Activated CD8-positive, alpha-beta T cell treated with anti-CD3 and anti-CD28 coated beads, Interleukin-2, amount 10 ng/mL, durations not matched to agents 7 days and 5 days (primary cell): ENCODE measurements at places on chromosomes 4 and X.

DNA sequence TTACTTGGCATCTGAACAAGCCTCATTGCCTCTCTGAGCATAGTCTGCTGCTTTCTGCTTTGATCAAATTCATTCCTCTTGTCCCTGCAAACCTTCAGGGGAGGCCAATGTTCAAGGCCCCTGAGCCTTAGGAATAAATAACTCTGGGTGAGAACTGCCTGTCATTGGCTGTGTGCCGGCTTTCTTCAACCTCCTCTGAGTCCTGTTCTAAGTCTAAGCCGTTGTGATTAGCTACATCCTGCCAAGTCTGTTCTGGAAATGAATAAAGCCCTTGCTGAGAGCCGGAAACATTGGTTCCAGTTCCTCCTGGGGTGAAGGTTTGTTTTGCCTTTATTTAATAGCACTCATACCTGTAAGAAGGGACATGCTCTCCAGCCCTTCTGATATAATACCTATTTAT, 13.8 kb downstream of the RNF4 start:
- DNase-seq = no peak

GRCh38 chrX:74579597-74580198, 34.7 kb downstream of the RLIM start:
- no peak for DNase-seq

DNA sequence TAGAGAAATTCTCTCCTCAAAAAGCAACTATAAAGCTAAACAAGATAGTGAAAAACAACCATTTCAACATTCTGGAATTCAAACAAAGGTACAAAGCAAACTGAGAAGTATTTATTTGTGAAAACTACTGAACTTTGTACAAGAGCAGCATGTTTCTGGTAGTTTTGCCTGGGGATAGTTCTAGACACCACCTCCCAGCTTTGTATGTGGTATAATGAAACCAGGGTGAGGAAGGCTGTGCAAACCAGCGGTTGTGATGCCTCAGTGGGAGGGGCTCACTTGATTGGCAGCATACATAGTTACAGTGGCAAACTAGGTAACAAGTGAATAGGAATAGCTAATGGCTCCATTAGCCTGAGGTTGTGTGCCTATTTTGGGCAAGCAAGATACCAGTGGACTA, 18.6 kb upstream of the FRMD7 start:
- no peak for DNase-seq

DNA sequence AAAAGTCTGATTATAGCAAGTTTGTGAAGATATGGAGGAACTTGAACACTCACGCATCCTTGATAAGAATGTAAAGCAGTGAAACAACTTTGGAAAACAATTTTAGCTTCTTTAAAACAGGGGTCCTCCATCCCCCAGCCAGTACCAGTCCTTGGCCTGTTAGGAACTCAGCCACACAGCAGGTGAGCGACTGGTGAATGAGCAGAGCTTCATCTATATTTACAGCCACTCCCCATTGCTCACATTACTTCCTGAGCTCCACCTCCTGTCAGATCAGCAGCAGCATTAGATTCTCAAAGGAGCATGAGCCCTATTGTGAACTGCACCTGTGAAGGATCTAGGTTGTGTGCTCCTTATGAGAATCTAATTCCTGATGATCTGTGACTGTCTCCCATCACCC, 530.3 kb upstream of the PRKX start:
- DNase-seq = no peak

- no peak for DNase-seq
Observed at GRCh38 chr4:123342498-123342897, 54.1 kb upstream of the SPRY1 start.

DNA sequence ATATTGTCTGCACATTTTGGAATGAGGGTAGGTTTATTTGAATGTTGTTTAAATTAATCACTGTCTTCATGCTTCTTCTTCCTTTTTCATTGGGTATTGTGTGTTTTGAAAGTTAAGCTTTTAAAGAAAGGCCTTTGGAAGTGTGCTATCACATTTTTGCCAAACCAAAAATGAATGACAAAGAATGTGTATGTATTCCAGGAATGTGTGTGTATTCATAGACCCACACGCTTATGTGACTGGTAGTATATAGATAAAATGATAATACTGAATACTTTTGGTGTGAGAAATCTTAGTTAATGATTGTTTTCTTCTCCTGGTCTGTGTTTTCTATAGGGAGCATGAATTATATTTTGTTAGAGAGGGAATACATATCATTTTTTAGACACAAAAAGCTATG, 404.4 kb downstream of the TLL1 start:
- DNase-seq = no peak

- DNase-seq = no peak
Observed at GRCh38 chr4:81237791-81238190, 22.8 kb upstream of the PRKG2 start.

DNA sequence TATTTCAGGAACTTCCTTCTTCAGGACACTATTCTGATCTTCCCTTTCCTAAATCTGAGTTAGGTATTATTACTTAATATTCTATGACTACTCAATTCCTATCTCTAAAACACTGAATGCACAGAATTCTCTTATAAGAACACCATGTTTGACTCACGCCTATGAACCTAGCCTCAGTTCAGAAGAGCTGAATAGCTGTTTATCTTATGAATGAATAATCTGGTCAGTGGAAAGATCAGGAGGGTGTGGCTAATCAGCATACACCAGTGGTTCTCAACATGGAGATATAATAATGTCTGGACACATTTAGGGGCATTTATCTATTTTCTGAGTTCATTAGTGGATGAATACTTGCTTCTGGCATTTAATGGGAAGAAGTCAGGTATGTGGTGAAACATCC, 24.2 kb downstream of the EPHA5 start:
- DNase-seq = no peak

DNA sequence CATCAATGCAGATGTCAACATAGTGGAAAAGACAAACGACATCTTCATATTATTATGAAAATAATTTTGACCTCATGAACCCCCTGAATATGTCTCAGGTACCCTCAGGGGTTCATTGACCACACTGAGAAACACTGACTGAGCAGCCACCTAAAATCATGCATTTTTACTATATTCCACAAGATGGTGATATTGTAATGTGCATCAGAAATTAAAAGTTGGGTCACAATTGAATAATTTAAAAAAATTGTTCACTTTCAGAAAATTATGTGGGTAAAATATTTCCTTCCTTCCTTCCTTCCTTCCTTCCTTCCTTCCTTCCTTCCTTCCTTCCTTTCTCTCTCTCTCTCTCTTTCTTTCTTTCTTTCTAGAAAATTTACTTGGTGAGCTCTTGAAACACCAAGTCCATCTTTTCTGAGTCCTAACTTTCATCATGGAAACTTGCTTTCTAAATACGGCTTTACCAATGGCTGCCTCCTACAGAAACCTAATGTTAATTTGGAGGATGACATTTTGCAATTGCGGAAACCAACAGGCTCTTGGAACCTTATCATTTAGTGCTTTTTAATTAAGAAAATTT, 103.6 kb downstream of the RTL3 start:
- DNase-seq = no peak

GRCh38 chr4:183832776-183833450, 72.2 kb upstream of the STOX2 start:
- no peak for DNase-seq

- DNase-seq = peak; percentile 81
Observed at GRCh38 chr4:40316782-40317635, 18.1 kb upstream of the CHRNA9 start.

DNA sequence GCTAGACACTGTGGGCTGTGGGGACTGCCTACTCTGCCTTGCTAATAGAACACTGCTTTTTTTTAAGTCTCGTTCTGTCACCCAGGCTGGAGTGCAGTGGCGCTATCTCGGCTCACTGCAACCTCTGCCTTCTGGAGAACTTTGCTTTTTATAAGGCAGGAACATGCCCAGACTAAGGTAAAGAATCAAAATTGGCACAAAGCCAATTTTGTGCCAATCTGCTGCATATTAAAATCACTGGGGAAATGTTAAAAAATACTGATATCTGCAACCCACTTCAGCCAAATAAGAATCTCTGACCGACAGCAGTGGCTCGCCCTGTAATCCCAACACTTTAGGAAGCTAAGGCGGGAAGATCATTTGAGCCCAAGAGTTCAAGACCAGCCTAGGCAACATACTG, 36.5 kb upstream of the CEP135 start:
- no peak for DNase-seq

GRCh38 chr4:108433832-108434231, 186.5 kb upstream of the RPL34 start:
- peak; percentile 65 for DNase-seq

DNA sequence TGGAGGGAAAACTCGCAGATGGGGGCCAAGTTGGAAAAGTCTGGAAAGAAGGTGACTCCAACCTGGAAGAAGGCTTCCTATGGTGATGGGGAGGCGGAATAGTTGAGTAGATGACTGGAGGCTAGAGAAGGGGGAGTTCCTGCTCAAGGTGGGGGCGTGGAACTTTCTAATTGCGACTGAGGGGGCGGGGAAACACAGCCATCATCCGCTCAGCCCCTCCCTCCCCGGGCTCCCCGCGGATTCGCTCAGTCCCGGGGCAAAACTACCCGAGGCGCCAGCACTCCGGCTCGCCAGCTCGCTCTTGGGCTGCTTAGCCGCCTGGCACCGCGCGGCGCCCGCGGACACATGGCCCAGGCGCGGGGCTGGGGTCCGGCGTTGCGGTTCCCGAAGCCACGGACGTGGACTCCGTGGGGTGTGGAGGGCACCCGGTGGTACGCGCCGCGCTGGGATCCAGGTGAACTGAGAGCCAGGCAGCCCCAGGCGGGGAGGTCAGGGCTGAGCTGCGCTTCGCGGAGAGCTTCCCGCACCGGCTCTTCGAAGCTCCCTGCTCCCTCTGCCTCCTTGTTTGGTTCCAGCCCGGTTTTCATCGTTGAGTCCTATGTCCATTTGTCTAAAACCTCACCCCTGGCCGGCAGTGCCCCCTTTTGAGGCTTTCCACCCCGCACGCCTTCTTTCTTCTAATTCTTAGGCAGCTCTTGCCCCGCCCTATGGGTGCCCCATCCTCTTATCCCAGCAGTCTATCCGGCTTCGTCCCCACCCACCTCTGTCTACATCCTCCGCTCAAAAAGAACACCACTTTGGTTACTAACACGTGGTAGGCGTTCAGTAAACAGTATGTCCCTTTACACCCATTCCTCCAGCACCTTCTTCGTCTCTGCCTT, 38.9 kb downstream of the STARD8 start:
- DNase-seq = peak; percentile 35

DNA sequence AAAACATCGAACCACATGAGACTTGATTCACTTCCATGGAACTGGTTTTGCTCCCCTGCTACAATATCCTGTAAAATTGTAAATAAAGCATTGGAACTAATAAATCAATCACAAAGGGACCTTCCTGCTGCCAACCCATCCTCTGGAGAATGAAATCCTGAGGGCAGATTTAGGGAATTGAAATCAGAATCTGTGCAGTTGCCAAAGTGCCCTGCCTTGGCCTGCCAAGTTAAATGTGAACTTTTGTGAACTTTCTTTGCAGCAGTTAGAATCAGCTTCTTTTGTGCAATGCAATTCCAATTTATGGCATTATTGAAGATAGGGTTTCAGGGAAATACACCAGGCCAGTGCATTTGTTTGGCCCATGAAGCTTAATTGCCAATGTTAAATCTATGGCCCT, 263.1 kb downstream of the PTTG2 start:
- DNase-seq = no peak

DNA sequence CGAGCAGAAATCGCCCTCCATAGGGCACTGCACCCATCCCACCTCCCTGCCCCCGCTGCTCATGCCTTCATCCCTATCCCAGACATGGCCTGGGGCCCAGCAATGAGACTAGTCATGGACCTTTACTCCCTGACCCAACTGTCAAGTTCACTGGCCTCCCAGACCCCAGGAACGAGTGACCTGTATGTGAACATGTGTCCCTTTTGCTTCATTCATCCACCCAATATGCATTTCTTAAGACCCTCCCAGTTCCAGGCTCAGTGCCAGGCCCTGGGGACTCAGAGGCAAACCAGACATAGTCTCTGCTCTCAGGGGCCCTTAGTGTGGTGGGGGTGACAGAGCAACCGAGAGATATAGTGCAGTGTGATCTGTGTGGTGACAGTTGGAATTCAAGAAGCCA, 67.0 kb downstream of the EFNB1 start:
- no peak for DNase-seq

- DNase-seq = no peak
Observed at GRCh38 chr4:135548711-135549110, 1347.1 kb upstream of the PABPC4L start.

- no peak for DNase-seq
Observed at GRCh38 chrX:143095816-143096215, 70.1 kb downstream of the SPANXN4 start.

DNA sequence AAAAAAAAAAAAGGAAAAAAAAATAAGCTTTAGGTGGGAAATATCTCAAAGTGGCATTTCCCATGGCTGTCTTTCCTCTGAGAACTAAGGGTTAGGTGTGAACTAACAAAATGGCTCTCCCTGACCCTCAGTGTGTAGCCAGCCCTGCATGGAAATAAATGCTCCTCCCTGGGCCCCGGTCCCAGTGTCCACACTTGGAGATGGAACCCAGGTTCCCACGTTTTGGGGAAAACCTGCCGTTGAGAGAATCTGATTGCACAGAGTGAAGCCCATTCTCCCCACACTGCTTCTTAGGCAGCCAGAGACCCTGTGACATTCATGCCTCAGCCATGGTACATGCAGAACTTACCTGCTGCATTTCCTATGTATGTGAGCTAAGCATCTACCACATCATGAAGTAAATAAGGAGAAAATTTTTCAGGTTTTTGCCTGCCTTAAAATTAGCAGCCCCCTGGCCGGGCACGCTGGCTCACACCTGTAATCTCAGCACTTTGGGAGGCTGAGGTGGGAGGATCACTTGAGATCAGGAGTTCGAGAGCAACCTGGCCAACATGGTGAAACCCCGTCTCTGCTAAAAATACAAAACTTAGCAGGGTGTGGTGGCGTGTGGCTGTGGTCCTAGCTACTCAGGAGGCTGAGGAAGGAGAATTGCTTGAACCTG, 34.5 kb downstream of the HTT-AS start:
- no peak for DNase-seq

DNA sequence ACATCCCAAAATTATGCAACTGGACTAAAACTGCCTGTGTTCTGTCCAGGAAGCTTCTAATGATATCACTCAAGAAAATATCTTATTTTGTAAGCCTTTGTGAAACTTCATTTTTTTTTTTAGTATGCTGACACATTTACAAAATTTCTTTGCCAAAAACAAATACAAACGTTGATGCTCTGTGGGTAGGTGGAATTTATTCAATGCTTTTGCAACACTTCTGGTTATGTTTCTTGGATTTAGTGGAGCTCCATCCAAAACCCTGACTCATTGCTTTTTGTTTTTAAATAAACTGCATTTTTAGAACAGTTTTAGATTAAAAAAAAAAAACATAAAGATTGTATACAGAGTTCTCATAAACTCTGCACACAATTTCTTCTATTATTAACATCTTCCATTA, 250.9 kb upstream of the MAOA start:
- DNase-seq = no peak

DNA sequence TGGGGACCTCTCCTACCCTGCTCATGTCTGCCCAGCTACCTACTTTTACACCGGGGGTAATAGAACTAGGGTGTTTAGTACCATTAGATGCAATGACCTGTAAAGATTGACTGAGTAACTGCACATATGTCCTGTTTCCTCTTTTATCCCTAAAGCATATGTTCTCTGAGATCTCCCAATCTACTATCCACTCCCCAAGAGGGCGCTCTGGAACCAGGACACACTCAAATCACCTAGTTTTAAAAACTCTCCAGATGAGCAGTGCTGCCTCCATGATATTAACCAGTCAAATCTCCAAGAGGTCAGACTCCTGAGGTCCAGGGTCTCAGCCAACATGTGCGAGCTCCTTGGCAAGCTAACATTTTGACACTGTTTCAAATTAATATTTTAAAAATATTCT, 87.0 kb upstream of the TSPAN5 start:
- DNase-seq = no peak
